Activated CD4-positive, alpha-beta T cell treated with anti-CD3 and anti-CD28 coated beads for 36 hours (primary cell): ENCODE measurements at places on chromosomes 7 and 10. TPM values are rescaled to one million over a fixed set of nuclear protein-coding genes. Genes with fewer than 3 reads are reported as not detected.

The FAM241B gene
- 6.3 TPM for total RNA-seq

The CFAP58 gene
- 0.60 TPM for total RNA-seq

The GATAD1 gene
- total RNA-seq = 19.0 TPM

The FKBP6 gene
- not detected for total RNA-seq

The SLC26A3 gene
- not detected for total RNA-seq

The EGR2 gene
- total RNA-seq = 53.9 TPM

The GIMAP4 gene
- total RNA-seq = 135 TPM

The LRIT2 gene
- not detected for total RNA-seq

The CPEB3 gene
- 1.8 TPM for total RNA-seq

The SKAP2 gene
- 7.8 TPM for total RNA-seq

The PLAC9 gene
- not detected for total RNA-seq

The KCP gene
- not detected for total RNA-seq
